Stimulated activated naive CD8-positive, alpha-beta T cell treated with anti-CD3 and anti-CD28 coated beads, Interleukin-15, Interleukin-2, amounts not matched to agents 100 U/mL and 50 U/mL, for 24 hours (primary cell): ENCODE measurements at places on chromosomes 13 and 19.
A peak's percentile ranks its signal among the peaks of the same experiment; 100 is the strongest.

DNA sequence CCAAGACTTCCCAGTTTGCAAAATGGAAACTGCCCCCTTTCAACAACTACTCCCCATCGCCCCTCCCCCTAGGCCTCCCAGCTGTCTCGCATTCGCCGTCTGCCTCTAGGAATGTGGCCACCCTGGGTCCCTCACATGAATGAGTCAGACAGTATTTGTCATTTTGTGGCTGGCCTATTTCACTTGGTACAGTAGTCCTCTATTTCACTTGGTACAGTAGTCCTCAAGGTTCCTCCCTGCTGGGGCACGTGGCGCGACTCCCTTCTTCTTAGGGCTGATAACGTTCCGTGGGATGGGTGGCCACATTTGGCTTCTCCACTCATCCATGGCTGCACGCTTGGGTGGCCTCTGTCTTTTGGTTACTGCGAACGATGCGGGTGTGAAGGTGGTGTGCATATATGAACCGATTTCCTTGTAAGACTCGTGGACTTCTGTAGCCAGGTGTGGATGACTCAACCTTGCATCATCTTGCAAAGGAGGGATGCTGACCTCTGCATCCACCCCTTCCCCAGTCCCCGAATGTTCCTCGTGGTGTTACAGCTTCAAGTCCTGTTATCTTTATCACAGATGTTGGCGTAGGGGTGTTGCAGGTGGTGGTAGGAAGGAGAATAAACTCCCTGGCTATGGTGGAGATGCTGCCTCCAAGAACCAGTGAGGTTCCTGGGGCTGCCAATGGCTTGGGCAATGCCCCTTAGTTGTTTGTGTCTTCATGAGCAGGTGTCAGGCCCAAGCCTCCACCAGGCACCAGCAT lies 112.1 kb upstream of the SOX1 start:
- DNase-seq: no peak

DNA sequence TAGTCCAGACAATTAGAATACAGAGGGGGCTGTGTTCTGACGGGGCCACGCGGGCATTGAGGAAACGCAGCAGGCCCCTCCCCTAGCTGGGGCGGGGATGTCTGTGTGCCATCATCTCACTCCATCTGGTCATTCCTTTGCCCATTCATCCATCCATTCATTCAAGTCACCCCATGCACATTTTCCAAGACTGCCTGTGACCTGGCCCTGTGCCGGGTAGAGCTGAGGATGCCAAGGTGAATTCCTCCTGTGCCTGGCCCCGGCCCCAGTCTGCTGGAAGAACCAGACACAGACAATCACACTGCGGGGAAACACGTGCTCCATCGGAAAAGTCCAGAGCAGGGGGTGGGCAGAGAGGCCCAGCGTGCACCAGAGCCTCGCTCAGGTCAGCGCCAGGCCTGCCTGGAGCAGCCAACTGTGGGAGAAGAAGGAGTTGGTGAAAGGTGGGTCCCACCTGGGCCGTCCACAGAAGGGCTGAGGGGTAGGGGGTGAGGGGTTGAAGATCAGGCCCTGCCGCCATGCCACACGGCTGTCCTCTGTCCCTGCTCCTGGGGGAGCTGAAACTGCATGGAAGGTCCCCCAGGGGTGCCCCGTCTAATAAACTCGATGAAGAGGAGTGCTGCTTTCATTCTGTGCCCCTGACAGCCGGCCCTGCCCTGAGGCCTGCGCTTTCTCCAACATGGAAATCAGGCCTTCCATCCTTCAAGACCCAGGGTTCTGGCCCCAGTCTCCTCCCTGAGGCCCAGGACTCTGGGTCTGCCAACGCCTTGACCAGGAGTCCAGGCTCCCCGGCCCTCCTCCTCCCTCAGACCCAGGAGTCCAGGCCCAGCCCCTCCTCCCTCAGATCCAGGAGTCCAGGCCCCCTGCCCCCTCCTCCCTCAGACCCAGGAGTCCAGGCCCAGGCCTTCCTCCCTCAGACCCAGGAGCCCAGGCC lies 1.6 kb upstream of the CACNG6 start:
- DNase-seq: no peak

DNA sequence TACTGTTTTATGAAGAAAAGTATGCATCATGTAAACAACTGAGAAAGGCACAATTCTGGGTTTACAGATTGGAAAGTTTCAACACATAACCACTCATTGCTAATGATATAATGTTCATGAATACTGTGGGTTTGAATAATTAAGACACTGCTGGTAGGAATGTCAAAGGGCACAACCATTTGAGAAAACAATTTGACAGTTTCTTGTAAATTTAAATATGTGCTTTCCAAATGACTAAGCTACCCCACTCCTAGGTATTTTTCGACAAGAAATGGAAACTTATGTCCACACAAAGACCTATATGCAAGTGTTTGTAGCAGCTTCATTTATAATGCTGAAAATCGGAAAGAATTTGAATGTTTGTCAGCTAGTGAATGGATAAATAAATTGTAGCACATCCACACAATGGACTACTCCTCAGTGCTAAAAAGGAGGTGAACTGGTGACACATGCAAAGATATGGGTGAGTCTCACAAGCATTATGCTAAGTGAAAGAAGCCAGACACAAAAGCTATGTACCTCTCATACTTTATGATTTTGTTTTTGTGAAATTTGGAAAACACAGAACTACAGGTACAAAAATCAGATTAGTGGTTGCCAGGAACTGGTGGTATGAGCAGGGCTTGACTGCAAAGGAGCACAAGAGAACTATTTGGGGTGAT lies 44.8 kb upstream of the FLT1 start:
- DNase-seq: no peak

DNA sequence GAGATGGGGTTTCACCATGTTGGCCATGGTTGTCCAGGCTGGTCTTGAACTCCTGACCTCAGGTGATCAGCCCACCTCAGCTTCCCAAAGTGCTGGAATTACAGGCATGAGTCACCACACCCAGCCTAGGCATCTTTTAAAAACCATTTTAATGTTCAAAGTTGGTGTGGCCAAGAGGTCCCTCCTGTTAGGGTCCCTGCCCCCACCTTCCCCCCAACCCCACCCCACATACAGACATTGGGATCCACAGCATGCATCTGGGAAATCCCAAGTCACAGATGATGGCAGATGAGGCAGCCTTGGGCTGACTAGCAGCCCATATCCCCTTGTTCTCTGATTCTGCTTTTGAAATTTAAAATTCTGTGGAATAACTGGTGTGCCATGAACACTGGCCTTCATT lies 226.0 kb downstream of the KATNAL1 start:
- DNase-seq: no peak

DNA sequence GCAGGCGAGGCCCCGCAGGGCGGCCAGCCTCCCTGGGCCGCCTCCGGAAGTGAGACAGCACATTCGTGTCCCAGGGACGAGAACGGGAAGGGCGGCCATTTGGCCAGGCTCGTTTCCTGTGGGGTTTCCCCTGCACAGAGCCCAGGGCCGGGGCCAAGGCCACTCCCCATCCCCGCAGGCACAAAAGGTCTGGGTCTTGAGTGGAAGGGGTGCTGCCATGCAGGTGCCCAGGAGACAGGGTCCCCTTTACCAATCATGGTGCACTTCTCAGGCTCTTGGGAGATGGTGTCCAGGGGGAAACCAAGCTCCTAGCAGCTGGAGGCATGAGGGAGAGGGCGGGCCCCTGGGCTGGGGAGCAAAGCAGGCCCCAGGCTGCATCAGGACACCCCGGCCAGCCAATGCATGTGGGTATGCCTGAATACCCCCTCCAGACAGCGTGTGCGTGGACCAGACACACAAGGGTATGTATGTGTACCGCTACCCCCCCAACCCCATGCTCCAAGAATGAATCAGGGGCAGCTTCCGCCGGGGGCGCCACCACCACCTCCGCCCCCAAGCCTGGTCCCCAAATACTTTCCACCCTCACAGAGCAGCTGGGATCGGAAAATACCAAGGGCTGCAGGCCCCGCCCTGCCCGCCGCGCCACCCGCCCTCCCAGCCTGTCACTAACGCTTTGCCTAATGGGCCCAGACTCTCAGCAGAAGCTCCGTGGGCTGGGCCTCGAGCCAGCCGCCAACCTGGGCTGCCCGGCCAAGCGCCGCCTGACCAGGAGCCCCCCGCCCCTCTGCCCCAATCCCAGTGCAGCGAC lies 37.6 kb upstream of the NANOS3 start:
- DNase-seq: peak; percentile 91

DNA sequence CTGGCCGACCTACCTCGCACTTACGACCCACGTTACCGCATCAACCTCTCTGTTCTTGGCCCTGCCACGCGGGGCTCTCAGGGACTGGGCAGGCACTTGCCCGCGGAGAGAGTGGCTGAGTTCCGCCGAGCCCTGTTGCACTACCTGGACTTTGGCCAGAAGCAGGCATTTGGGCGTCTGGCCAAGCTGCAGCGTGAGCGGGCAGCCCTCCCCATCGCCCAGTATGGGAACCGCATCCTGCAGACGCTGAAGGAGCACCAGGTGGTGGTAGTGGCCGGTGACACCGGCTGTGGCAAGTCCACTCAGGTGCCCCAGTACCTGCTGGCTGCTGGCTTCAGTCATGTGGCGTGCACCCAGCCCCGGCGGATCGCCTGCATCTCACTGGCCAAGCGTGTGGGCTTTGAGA lies 4.2 kb downstream of the DHX34 start:
- no peak for DNase-seq

DNA sequence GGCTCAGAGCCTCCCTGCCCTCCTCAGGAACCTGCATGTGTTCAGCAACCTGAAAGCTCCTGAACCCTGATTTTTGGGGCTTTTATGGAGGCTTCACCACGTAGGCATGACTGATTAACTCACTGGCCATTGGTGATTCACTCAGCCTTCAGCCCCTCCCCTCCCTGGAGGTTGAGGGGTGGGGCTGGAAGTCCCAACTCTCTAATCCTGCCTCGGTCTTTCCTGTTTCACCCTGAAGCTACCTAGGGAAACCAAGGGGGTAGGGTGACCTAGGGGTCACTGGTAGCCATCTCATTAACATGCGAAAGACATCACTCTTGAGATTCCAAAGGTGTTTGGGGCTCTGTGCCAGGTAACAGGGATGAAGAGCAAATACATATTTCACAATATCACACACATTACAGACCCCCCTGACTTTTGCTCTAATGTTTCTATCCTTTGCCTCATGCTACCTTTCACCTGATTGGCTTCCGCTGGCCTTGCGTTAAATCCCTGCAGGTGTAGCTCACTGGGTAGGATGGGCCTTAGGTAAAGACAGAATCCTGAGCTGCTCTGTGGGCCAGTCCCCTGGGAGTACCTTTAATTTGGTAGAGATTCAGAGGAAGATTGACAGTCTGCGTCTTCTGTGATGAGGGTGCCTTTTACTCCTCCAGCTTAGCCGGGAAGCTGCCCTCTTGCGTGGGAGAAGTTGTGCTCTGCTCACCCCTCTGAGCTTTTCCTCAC lies 260.6 kb downstream of the ATP8A2 start:
- DNase-seq: no peak

GRCh38 chr13:95445131-95445530 lies 107.4 kb upstream of the CLDN10 start:
- no peak for DNase-seq

- no peak for DNase-seq
Observed at GRCh38 chr19:43634506-43634871, 5.2 kb downstream of the CADM4 start.

- DNase-seq: peak; percentile 71
Observed at GRCh38 chr13:114110091-114110829, 22.2 kb downstream of the RASA3 start.

DNA sequence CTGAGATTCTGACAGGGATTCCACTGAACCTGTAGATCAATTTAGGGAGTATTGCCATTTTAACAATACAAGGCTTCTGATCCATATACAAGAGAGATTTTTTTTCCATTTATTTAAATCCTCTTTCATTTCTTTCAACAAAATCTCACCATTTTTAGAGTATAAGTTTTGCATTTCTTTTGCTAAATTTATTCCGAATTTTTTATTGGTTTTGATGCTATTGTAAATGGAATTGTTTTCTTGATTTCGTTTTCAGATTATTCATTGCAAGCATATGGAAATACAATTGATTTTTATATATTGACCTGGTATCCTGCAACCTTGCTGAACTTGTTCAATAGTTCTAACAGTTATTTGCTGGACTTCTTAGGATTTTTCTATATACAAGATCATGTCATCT lies 18.4 kb downstream of the LEUTX start:
- no peak for DNase-seq

DNA sequence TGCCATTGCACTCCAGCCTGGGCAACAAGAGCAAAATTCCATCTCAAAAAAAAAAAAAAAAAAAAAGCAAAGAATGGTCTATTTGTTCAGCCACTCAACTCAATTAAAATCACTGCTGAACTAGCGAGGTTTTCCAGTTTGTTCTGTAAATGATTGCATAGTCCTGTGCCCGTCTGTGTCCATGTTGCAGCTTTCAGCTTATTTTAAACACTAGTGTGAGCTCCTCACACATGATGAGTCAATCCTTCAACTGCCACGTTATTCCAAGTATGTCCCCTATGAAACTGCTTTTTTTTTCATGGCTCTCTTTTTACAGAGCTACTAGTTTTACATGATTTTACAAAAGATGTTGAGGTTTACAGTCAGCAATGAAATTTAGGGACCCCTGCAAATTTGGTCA lies 12.2 kb downstream of the SUGP2 start:
- DNase-seq: no peak

DNA sequence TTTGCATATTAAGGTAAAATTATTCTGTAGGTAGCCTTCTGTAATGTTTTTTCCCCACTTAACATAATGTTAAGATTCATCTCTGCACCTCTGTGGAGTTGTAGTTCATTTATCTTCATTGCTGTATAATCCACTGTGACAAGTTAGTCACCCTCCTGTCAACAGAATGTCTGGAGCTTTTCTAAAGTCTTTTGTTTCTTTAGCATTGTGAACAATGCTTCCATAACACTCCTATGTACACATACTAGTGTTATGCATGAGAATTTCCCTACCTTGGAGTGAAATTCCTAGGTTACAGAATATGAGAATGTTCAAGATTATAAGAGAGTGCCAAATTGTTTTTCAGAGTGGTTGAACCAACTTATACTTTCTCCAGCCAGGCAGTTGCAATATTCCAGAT lies 113.5 kb downstream of the COG6 start:
- DNase-seq: no peak

- no peak for DNase-seq
Observed at GRCh38 chr13:95146486-95146885, 154.8 kb downstream of the ABCC4 start.

DNA sequence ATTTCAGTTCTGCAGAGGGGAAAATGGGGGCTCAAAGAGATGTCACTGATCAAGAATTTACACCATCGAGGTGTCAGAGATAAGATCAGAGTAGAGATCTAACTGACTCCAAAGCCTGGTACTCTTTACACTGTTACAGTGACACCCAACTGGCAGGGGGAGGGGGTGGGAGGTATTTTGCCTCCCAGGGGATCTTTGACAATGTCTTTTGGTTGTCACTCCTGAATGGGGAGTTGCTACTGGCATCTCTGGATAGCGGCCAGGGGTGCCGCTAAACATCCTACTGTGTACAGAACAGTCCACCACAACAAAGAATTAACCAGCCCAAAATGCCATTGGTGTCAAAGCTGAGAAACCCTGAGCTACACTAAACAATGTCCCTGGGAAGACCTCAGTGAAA lies 3.1 kb downstream of the FPR3 start:
- no peak for DNase-seq

GRCh38 chr19:46133777-46134241 lies 9.3 kb upstream of the IGFL3 start:
- DNase-seq: no peak
